ENCODE measurements at places on chromosomes 1 and 21. TPM values are rescaled to one million over a fixed set of nuclear protein-coding genes. Genes with fewer than 3 reads are reported as not detected.

- H3K36me3 ChIP-seq: no peaks in the 10 kb centered on the region
- no peaks in the 10 kb centered on the region for H3K27me3 ChIP-seq
- no peaks in the 10 kb centered on the region for H3K4me1 ChIP-seq
- DNase-seq: no peak
- H3K27ac ChIP-seq: no peak overlapping the region
These were observed 128.5 kb upstream of the KCNK2 start for GRCh38 chr1:214953901-214954616.

GRCh38 chr1:185559684-185560331 lies 174.4 kb upstream of the HMCN1 start:
- no peak overlapping the region for H3K27ac ChIP-seq
- no peaks in the 10 kb centered on the region for H3K36me3 ChIP-seq
- H3K27me3 ChIP-seq: no peaks in the 10 kb centered on the region
- H3K4me3 ChIP-seq: no peak overlapping the region

DNA sequence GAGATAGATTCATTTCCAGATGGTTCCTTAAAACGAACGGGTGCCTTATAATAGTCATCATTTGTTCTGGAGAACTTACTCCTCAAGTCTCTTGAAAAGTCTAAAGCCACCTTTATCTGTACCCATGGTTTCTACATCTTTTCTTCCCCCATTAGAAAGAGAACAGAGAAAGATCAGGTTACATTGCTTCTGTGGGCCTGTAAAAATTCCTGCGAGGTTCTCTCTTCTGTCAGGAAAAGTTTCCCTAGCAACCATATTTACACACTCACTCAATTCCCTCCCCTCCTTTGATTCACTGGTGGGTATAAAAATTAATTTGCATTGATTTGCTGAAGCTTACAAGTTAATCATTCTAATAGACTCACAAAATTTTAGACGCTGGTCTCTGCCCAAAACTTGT lies 6.7 kb downstream of the PHC2 start:
- no peak for DNase-seq
- H3K36me3 ChIP-seq: no peaks in the 10 kb centered on the region
- no peak overlapping the region for H3K4me3 ChIP-seq

GRCh38 chr1:63892632-63893395 lies 119.0 kb downstream of the ROR1 start:
- H3K27me3 ChIP-seq: no peaks in the 10 kb centered on the region
- H3K4me3 ChIP-seq: no peak overlapping the region
- H3K36me3 ChIP-seq: no peaks in the 10 kb centered on the region
- no peak for DNase-seq
- no peaks in the 10 kb centered on the region for H3K4me1 ChIP-seq

DNA sequence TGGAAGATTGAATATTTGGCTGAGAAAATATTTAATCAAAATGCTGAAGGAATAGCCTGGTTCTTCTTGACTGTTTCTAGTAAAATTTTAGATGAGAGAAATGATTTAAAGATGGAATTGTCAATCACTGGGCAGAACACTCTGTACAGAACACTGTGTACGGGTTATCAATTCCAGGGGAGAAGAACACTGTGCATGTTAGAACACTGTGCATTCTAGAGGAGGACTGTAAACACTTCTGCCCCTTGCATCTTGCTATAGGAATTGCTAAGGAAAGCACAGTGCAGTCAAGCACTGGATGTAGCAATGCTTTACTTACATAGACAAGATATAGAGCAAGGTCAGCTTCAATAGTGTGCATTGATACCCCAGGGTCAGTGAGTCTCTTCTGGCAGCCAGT lies 98.7 kb downstream of the RWDD3 start:
- H3K27me3 ChIP-seq: no peaks in the 10 kb centered on the region
- no peak overlapping the region for H3K4me3 ChIP-seq
- H3K36me3 ChIP-seq: no peaks in the 10 kb centered on the region
- DNase-seq: no peak
- no peak overlapping the region for H3K27ac ChIP-seq
- no peaks in the 10 kb centered on the region for H3K4me1 ChIP-seq

- H3K4me3 ChIP-seq: no peak overlapping the region
- H3K4me1 ChIP-seq: no peaks in the 10 kb centered on the region
- H3K27me3 ChIP-seq: no peaks in the 10 kb centered on the region
- no peak overlapping the region for H3K27ac ChIP-seq
- H3K36me3 ChIP-seq: no peaks in the 10 kb centered on the region
These were observed 12.9 kb downstream of the AHDC1 start for GRCh38 chr1:27590917-27591508.

DNA sequence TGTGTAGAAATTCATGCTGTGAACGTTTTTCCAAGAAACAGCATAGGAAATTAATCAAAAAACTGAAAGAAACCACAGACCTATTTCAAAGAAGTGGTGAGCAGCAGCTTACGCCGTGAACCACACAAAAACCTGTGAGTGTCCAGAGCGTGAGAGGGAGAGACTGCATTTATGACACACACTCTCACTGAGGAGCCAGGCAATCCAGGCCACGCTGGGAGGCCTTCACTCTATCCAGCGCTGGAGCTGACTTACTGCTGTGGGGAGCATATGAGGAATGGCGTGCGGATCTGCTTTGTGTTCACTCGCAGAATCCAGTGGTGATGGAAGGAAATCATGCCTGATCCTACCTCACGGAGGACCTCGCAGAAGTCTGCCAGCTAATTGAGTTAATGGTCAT lies 12.7 kb downstream of the ADAMTS1 start:
- no peak overlapping the region for H3K4me3 ChIP-seq
- no peaks in the 10 kb centered on the region for H3K4me1 ChIP-seq
- H3K27me3 ChIP-seq: no peaks in the 10 kb centered on the region
- no peak for DNase-seq
- peaks cover 6% of the 10 kb centered on the region for H3K36me3 ChIP-seq
- H3K27ac ChIP-seq: no peak overlapping the region

- H3K4me1 ChIP-seq: peaks cover 4% of the 10 kb centered on the region
- H3K36me3 ChIP-seq: no peaks in the 10 kb centered on the region
- peak overlapping the region; percentile 60 for H3K27ac ChIP-seq
- no peak for DNase-seq
- H3K27me3 ChIP-seq: no peaks in the 10 kb centered on the region
These were observed 884 bp downstream of the SPATA6 start for GRCh38 chr1:48470950-48471690.

DNA sequence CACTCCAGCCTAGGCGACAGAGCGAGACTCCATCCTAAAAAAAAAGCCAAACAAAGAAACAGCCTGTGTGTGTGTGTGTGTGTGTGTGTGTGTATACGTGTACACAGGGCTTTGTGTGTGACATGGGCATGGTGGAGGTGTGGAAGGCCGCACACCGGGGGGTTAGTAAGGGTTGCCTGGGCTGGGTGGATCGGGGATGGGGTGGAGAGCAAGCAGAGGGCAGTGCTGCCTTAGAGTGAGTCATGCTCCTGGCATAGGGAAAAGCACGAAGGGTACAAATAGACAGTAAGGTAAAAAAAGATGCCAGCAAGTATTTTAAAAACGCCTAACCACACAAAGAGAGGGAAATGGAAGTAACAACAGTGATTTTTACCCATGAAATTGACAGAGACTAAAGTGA lies 6.2 kb downstream of the PRMT2 start:
- no peaks in the 10 kb centered on the region for H3K27me3 ChIP-seq
- H3K4me3 ChIP-seq: no peak overlapping the region
- no peak overlapping the region for H3K27ac ChIP-seq
- DNase-seq: no peak

DNA sequence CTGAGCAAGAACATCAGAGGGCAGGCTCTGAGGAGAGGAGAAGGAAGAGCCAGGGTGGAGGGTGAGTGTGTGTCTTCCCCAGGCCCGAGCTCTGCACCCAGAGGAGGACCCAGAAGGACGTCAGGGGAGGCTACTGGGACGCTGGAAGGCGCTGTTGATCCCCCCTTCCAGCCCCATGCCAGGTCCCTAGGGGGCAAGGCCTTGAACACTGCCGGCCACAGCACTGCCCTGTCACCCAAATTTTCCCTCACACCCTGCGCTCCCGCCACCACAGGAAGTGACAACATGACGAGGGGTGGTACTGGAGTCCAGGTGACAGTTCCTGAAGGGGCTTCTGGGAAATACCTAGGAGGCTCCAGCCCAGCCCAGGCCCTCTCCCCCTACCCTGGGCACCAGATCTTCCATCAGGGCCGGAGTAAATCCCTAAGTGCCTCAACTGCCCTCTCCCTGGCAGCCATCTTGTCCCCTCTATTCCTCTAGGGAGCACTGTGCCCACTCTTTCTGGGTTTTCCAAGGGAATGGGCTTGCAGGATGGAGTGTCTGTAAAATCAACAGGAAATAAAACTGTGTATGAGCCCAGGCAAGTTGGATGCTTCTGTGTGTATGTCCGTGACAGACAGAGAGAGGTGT lies 17.1 kb downstream of the BCAN start:
- no peak overlapping the region for H3K27ac ChIP-seq
- no peaks in the 10 kb centered on the region for H3K36me3 ChIP-seq
- no peak overlapping the region for H3K4me3 ChIP-seq
- DNase-seq: no peak
- no peaks in the 10 kb centered on the region for H3K27me3 ChIP-seq

DNA sequence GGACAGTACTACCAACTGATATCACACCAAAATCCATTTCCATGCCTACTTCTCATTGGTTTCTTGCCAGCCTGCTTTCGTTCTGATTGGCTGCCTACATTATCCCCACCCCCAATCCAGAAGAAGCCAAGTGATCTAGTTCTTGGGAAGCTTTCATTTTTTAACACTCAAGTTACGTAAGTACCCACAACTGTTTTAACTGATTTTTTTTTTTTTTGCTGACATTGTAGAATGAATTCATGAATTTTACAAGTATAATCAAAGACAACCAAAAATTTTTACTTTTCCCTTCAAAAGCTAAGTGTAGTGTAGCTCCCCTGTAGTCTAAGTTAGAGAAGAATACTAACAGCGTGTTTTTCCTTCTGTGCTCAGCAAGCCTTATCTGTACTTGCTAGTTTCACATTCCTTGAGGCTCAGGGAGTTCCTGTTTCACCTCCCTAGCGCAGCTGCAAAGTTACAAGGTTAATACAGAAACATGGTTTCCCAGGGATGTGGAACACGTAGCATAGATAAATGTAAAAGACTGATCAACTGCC lies at the start of gene SLC9C2:
SLC9C2 (minus strand) TSS at position 17 of the 536 bp plus-strand sequence. CDS start 1,296 bp downstream, outside the sequence.
- H3K4me3 ChIP-seq: no peak within 1 kb of the TSS
- peaks cover 2% of the 10 kb centered on the region for H3K27me3 ChIP-seq
- H3K4me1 ChIP-seq: no peaks in the 10 kb centered on the region
- H3K36me3 ChIP-seq: no peaks in the 10 kb centered on the region
- DNase-seq: no peak

DNA sequence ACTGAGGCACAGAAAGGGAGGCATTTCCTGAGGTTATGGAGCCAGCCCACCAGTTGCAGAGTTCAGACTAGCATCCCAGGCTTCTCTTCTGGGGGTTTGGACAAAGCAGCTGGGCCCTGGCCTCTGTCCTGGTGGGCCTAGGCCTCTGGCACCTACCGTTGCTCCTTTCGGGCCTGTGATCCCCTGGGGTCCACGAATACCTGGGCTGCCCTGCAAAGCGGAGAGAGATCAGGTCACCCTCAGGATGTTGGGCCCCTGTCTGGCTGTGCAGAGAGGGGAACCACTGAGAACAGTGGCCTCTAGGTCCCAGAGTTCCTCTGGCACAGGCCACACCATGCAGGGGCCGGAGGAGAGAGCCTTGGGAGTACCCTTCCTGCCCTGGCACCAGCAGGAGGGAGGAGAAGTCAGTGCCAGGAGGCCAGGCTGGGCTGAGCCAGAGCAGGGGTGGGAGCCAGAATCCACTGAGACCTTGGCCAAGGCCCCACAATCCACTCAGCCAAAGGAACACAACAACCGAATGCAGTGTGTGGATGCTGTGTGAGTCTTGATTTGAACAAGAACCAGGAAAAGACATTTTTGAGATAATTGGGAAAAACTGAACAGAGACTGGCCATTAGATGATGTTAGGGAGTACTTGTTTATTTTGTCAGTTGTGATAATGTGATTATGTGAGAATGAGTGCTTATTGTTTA lies 8.9 kb downstream of the COL9A2 start:
- DNase-seq: no peak
- no peaks in the 10 kb centered on the region for H3K4me1 ChIP-seq
- H3K27ac ChIP-seq: no peak overlapping the region
- no peak overlapping the region for H3K4me3 ChIP-seq

- H3K27me3 ChIP-seq: no peaks in the 10 kb centered on the region
- no peak overlapping the region for H3K27ac ChIP-seq
- no peaks in the 10 kb centered on the region for H3K36me3 ChIP-seq
- no peak for DNase-seq
These were observed 148.7 kb upstream of the NR5A2 start for GRCh38 chr1:199878823-199879222.

DNA sequence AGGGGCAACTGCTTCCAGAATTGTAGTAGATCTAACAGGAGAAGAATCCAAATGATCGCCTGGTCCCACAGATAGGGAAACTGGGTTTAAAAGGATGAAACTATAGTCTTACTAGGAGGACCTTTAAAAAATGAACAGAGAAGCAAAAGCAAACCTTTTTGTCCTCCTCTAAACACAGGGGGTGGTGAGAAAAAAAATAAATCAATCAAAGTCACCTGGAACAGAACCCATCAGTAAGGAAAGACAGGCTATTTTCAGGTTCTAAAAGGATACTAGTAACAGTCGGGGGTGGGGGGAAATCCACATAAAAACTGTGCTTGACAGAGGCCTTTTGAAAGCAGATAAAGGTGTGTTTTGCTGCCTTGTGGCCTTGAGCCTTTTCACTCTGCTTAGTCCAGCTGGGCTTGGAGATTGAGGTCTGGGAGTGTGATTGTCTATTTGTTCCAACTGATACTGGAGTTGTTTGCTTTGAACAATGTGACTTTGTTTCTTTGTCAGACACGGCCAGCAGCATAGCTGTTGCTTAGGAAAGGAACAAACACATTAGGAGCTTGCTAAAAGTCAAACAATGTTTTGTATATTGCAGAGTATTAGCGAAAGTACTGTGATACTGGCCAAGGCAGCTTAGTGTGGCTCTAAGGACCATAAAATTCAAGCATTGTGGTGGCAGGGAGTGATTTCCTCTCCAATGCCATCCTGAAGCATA lies 141.1 kb upstream of the IRF2BP2 start:
- H3K4me3 ChIP-seq: no peak overlapping the region
- no peaks in the 10 kb centered on the region for H3K36me3 ChIP-seq
- H3K4me1 ChIP-seq: no peaks in the 10 kb centered on the region
- no peak for DNase-seq

GRCh38 chr1:60835649-60836048 lies 246.7 kb upstream of the NFIA start:
- DNase-seq: no peak
- no peaks in the 10 kb centered on the region for H3K4me1 ChIP-seq
- no peaks in the 10 kb centered on the region for H3K36me3 ChIP-seq
- no peaks in the 10 kb centered on the region for H3K27me3 ChIP-seq
- no peak overlapping the region for H3K4me3 ChIP-seq

The RNU1-1 gene
- total RNA-seq: under 0.01 TPM

The NBPF1 gene
- total RNA-seq: 16.4 TPM

The ADGRL4 gene
- total RNA-seq: 2.1 TPM

The CLCA4 gene
- total RNA-seq: not detected

The ORC1 gene
- total RNA-seq: 16.6 TPM

The RGSL1 gene
- total RNA-seq: not detected

The IL19 gene
- not detected for total RNA-seq

The LDLRAD1 gene
- total RNA-seq: not detected

Data from liver (tissue), 10 donors.